NCI-H1105 (cell line): ENCODE measurements at places on chromosomes 4 and X.

GRCh38 chr4:155807021-155807420 lies 48.2 kb downstream of the GUCY1B1 start:
- no peak for DNase-seq

DNA sequence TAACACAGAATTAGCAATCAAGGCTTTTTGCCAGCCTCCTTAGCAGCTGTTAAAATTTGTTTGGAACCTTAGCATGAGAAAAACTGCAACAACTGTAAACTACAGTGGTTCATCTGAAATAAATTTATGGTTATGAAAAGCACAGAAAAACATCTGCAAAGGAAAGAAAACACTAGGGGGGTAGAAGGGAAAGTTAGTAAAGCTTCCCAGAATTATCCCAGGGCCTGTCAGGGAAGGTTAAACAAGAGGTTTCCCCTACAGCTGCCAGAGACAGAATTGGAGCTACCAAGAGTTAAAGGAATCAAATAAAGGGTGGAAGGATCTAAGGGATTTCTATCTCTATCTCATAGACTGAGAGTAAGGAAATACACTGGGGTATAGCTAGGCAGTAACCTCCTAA lies 234.7 kb upstream of the DIAPH2 start:
- DNase-seq = no peak

DNA sequence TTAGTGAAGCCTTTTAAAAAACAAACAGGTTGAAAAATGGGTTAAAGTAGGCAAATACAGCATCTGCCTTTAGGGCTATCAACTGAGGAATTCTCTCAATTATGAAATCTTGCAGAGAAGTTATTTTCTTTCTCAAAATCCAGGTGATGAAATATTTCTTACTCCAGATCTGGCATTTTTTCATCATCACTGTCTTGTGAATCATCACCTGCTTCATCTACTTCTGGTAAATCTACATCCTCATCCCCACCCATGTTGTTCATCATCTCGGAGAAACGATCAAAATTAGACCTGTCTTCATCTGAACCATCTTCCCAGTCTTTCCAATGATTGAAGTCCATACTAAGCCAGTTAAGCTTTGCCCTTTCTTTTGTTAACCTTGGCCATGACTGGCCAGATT lies 33.3 kb upstream of the HPF1 start:
- no peak for DNase-seq

- DNase-seq = no peak
These were observed 4.9 kb upstream of the TXK start for GRCh38 chr4:48138936-48139335.

DNA sequence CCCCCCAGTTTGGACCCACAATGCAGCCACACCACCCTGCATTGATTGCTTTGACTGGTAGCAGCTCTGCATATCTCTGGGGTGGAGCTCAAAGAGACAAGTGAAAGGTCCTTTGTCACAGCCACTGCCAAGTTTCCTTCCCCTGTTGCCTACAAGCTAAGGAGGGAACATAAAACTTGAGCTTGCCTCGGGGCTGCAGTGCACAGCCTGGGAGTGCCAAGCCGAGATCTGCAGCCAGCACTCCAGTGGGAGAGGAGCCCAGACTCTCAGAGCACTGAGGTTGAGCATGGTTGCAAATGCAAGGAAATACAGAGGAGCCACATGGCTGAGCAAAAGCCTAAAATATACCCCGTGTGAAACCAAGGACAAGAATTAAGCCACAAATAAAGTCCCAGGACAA lies 142.2 kb downstream of the DKK2 start:
- no peak for DNase-seq

DNA sequence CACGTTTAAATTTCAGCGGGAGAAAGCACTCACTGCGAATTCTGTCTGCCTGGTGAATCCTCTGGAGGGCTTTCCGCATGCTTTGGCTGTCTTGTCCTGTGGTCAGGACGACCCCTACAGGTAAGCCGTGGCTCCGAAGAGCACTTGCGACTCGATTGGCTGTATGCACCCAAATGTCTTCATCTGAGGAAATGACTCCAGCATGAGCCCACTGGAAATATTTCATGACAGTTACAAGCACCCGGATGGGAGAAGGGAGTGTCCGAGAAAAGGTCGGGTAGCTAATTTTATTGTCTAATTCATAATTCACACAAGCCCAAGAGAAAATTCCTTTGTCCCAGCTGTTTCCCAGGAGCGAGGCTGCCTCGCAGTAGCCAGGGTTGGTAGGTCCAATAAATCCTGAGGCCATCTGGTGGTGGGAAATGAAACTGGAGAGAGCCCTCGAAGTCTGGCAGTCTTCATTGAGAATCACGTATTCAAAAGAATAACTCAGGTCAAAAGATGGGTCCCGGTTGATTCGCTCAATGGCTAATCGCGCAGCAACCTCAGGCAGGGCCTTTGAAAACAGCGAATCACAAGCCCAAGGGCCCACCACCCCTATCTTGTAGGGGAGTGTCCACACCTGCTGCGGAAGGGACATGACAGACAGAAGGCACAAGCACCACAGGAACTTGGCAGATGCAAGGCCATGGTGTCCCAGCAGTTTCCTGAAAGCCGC lies 6.6 kb downstream of the GUCY2F start:
- peak; percentile 42 for DNase-seq

DNA sequence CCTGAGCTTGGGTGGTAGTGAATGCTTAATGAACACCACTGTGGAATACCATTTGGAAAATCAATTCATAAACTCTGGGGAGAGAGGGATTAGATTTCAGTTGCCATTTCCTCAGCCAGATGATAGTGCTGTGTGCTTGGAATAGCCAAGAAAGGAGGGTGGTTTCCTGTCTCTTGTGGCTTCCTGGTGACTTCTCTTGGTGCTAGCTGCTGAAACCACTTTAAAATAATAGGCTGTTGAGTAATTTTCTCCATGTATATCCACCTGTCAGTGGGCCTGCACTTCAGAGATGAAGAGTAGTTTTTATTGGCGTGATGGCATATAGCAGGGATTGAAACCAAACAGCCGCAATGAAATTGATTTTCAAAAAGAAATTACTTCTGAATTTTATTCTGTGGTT lies 11.8 kb downstream of the EDA start:
- DNase-seq = no peak

DNA sequence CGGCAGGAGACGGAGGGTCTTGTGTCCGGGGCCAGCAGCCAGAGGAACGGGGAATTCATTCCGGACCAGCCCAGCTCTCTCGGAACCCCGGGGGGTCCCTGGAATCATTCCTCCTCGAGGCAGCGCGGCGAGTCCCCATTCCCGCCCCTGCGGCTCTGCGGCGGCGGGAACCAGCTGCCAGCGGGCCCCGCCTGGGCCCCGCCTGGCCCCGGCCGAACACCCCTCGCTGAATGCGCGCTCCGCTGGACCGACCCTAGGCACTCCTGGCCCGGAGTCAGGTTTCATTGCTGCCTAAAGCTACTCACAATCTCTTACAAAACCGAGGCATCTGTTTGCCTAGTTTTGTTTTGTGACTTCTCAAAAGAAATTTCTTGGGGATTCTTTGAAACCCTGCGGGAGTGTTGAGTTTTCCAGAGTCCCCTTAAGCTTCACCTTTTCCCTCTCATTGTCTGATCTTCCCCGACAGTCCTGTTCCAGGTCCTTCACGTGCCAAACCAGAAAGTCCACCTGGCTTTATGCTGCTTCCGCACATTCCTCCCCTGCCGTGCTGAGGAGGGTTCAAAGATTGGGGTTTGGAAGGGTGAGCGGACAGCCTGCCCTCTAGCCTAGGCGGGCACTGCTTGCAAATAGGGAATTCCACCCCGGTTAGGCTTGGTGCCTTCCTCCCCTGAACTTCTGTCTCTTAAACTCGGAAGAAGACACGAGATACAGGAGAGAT lies 789 bp downstream of the ARHGAP10 start:
- peak; percentile 20 for DNase-seq

DNA sequence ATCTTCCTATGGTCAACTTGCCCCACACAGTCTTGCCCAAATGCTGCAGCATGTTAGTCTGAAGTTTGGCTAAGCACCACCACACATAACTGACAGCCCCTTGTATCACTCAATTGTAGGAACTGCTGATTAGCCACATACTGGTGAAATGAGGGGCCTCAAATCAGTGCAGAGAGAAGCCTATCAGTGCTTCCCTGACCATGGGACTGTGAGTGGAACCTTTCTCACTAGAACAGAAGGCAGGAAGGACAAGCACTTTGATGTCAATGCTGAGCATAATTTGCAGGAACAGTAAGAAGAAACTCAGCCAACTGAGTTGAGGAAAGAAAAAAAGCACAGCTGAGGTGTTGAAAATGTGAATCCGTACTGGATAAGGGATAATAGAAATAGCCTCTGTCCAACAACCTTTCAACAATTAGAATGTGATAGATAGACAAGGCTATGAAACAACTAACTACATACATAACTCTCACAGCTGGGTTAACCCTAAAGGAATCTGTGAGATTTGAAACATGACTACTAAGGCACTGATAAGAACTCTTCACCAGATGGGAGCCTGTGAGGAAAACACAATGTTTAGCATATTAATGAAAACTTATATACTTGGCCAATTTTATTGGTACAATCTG lies 136.6 kb upstream of the SH3RF1 start:
- no peak for DNase-seq

DNA sequence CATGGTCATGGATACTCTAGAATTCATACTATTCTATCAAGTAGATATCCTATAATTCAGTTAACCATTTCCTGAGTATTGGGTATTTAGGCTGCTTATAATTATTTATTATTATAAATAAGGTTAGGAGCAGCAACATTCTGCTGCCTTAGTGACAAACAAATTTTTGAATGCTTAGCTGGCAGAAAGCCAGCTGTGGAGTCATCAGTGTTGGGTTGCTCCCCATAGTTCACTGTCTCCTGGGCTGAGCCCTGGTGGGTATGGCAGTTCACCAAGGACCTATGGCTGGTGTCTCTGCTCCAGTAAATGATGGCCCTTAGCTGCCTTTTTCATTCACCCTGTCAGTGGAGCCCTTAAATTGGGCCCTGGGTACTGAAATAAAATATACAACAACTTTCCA lies 61.8 kb downstream of the SMARCA5 start:
- no peak for DNase-seq

- DNase-seq = no peak
These were observed 10.2 kb upstream of the ATP6AP2 start for GRCh38 chrX:40570346-40571093.

GRCh38 chr4:159297091-159297490 lies 194.2 kb downstream of the RAPGEF2 start:
- no peak for DNase-seq

DNA sequence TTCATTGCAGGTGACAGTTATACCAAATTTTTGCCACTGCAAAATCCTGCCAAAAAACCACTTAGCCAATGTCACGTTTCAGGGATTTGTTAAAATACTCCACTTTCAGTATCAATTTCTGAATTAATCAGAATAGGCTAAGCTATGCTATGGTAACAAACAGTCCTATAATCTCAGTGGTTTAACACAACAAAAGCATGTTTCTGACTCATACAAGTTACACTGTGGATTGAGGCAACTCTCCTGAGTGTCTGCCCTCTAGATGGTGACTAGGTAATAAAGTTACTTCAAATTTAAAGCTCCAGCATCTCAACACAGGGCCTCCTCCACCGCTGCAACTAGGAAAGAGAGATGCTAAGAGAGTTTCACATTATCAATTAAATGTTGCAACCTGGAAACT lies 23.0 kb upstream of the RADX start:
- DNase-seq = no peak

DNA sequence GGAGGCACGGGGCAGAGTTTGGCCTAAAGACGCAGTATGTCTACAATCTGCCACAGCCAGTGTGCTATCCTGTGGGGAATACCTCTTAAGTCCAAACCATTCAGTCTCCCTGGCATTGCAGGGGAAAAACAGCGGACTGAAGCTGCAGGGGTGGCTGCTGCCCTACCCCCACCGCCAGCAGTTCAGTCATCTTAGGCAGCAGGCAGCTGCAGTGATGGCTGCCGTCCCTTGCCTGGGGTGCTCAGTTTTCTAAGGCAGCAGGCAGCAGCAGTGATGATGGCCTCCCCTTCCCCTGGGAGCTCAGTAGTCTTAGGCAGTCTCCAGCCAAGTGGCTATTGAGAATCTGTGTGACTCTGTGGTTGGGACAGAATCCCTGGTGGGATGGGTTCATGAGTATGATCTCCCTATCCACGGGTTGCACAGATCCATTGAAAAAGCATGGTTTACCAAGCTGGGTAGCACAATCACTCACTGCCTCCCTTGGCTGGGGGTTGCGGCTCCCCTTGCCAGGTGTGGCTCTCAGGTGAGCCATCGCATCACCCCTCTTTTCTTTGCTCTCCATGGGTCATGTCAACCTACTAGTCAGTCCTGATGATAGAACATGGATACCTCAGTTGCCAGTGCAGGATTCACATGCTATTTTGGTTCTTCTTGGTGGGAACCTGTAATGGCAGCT lies 48.9 kb upstream of the GRID2 start:
- DNase-seq = no peak

DNA sequence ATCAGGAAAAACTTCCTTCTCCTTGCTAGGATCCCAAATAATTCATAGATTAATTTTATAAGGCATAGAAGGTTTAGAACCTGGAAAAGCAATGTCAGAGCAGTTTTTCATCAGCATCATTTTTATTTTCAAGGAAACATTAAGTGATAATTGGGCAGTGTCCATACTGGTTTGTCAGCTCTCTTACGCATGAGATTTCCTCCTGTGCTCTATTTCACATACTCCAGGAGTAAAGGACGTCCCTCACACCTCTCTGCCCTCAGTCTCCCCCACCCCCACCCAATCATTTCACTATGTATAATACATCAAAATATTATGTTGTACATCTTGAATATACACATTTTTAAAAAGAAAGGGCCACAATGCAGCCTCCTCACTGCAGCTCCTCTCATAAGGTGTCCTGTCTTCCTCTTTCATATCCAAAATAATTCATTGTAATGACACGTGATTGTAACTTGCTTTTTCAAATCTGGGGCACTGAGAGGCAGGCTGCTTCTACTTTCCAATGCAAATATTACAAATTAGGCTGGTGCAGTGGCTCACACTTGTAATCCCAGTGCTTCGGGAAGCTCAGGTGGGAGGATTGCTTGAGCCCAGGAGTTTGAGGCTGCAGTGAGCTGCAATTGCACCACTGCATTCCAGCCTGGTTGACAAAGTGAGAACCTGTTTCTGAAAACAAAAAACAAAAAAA lies 34.4 kb downstream of the ARHGEF38 start:
- DNase-seq = no peak

DNA sequence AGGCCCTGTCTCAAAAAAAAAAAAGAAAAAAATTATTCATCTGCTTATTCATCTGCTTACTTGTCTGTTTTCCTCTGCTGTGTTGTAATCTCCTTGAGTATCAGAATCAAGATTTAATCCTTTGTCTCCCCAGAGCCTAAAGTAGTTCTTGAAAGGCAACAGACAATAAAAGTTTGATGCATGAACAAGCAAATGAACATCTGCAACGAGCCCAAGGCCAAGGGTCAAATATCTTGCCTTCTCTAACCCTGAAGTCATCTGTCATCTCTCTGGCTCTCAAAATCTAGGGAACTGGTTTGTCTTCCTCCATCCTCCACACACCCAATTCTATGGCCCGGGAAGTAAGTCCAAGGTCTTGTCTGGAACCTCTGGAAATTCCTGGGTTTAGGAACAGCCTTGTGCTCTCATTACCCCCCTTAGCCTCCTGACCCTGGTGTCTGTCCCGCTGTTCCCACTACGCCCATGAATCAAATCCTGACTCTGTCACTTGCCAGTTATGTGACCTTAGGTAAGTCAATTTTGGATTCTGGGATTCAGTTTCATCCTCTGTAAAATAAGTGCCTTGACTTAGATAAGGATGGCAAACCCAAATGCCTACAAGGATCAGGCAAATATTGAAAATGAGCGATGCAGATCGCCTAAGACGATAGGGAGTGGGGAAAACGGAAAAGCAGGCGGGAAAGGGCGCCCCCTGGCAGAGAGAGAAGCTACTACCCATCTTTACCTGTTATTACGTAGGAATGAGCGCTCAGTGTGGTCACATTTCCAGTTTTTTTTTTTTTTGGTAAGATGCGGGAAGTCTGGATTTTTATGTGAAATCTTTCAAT lies 102.7 kb upstream of the DHX15 start:
- no peak for DNase-seq
